Cerebellar nuclear complex (tissue), 1 donor: ENCODE measurements at places on chromosomes 7 and 10.

- no peak for DNase-seq
Measured at GRCh38 chr7:106151459-106152312, 39.6 kb upstream of the SYPL1 start.

DNA sequence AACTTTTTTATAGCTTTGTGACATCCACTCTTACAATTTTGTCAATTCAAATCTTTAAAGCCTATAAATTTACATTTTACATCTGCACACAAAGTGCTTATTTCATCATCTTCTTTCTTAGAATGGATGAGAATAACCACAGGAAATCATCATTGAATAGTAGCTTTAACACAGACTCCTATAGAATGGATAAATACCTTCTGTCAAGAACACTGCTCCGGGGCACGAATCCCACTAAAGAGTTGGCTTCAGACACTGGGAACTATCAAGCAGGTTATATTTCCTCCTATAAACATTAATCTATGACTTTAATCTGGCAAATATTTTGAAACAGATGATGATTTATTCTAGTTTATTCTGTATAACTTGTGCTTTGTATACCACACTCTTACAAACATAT is 269.7 kb upstream of the TPK1 start:
- no peak for DNase-seq

- DNase-seq: no peak
Measured at GRCh38 chr10:21614000-21614399, 80.0 kb downstream of the MLLT10 start.

- DNase-seq: no peak
Measured at GRCh38 chr10:61066661-61067344, 122.8 kb upstream of the RHOBTB1 start.

GRCh38 chr7:83455612-83456011 is 193.3 kb downstream of the SEMA3E start:
- DNase-seq: no peak

DNA sequence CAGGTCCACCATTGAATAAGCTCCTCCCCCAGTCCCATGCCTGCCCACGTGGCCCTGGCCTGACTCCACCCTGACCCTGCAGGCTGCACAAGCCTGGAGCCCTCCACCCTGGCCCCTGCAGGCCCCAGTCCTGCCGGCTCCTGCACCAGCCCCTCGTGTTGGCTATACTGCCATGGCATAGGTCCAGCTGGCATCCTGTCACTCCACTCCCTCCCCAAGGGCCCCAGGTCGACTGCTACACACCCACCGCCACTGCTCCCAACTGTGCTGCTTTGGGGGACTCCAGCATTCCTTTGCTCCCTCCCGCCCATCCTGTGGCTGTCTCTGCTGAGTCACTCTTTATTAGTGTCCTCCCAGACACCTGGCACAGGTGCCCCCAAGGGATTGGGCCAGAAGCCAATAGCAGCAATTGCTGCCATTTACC is 32.4 kb upstream of the HSPA12A start:
- no peak for DNase-seq

- DNase-seq: no peak
Measured at GRCh38 chr10:46267132-46267985, 19.4 kb upstream of the ANTXRL start.

- DNase-seq: no peak
Measured at GRCh38 chr10:48554246-48554645, 50.6 kb downstream of the ARHGAP22 start.

DNA sequence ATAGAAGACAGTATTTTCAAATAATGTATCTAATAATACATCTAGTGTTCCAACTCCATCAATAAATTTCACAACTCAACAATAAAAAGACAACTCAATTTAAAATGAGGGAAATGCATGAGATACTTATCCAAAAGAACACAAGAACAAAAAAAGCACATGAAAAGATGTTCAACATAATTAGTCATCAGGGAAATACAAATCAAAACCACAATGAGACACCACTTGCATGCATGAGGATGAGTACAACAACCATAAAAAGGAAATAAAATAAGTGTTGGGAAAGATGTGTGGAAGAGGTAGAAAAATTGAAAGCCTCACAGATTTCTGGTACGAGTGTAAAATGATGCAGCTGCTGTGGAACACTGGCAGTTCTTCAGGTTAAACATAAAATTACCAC is 111.6 kb upstream of the PTPRZ1 start:
- no peak for DNase-seq

GRCh38 chr10:59099481-59099880 is 77.0 kb upstream of the PHYHIPL start:
- DNase-seq: no peak

- no peak for DNase-seq
Measured at GRCh38 chr10:28151636-28152035, 151.2 kb downstream of the MPP7 start.

GRCh38 chr7:140983802-140984201 is 30.9 kb downstream of the MRPS33 start:
- no peak for DNase-seq

- DNase-seq: no peak
Measured at GRCh38 chr7:54898659-54899340, 120.0 kb upstream of the EGFR start.

DNA sequence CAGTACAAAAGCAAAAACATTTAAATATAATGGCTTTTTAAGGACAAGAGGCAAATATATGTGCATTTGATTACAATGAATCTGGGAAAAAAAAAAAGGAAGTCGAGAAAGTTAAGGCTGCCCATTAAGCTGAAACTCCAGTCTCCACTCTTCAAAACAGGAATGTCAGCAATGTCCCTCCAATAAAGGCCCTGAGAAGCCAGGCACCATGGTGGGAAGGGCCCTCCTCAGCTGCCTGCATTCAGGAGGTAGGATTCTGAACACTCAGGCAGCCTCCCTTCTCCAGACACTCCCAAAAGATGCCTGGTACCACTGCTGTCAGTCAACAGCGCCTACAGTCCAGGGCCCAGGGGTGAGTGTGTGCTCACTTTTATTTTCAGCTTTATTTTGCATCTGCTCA is 121.3 kb upstream of the MGMT start:
- DNase-seq: no peak

DNA sequence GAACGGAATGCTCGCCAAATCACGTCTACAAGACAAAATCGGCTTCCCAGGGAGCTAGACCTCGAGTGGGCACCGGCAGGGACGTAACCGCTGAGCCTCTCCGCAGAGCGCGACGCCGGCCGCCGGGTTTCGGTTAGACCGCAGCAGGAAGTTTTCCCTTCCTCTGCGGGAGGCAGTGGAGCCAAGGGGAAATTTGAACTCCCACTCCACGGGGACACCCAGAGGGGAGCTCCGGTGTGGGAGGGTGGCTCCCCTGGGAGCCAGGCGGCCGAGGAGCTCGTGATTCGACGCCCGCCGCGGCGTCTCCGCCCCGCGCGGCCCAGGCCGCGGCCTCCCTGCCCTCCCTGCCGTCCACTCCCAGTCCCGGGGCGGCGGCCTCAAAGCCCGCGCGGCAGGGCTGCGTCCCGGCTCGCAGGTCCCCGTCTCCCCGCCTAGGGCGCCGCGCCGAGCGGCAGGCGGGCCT is 426 bp downstream of the SYPL1 start:
- no peak for DNase-seq

- no peak for DNase-seq
Measured at GRCh38 chr7:66100408-66101050, 14.1 kb upstream of the CRCP start.

GRCh38 chr7:109532262-109532992 is 962.8 kb downstream of the DNAJB9 start:
- no peak for DNase-seq

GRCh38 chr7:43570688-43571365 is 12.1 kb upstream of the STK17A start:
- DNase-seq: no peak

- no peak for DNase-seq
Measured at GRCh38 chr10:124245191-124245590, 151.8 kb upstream of the CHST15 start.

- no peak for DNase-seq
Measured at GRCh38 chr10:35780970-35781642, 139.0 kb upstream of the FZD8 start.

- no peak for DNase-seq
Measured at GRCh38 chr7:69358163-69358821, 240.0 kb upstream of the AUTS2 start.

DNA sequence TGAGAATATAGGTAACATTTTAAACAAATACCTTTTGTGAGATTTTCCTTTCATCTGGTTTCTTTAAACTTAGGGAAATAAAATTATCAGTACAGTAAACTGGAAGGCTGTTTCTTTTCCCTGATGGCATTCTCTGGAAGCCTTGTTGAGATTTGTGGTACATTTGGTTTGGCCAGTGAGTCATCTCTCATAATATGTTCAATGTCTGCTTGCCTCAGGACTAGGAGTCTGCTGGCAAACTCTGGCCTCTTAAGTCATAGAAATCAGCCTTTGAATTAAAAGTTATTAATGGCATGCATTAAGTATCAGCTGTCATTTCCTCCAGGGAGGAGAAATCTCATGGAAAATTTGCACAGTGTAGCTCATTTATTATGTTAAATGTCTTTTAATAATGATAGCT is 316.6 kb upstream of the KIAA1217 start:
- DNase-seq: no peak

DNA sequence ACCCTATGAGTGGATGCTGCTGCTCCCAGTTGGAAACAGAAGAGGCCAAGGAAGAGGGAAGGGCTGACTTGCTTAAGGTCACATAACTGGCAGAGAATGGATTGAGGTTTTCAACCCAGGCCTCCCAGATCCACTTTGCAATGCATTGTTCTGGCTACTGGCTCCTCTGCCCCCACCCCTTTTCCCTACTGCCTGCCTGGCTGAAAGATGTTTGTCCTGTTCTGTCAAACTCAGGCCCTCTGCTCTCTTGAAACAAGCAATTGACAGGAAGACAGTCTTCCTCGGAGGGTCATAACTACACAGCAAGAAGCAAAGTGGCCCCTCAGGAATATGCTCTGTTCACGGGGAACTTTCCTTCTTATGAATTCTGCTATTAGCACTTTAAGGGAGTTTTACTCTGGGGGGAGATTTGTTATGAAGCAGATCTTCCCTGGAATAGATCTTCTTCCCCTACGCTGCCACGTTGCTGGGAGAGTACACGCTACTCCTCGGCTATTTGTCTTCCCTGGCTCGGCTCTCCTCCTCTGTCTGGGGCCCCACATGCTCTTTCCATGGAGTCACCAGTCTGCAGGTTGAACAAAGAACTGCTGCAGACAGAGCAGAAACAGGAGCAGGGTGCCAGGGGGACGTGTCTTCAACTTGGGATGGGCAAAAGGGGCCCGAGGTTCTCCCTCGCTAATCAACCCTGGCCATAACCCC is 436.1 kb downstream of the TYW1 start:
- DNase-seq: no peak

DNA sequence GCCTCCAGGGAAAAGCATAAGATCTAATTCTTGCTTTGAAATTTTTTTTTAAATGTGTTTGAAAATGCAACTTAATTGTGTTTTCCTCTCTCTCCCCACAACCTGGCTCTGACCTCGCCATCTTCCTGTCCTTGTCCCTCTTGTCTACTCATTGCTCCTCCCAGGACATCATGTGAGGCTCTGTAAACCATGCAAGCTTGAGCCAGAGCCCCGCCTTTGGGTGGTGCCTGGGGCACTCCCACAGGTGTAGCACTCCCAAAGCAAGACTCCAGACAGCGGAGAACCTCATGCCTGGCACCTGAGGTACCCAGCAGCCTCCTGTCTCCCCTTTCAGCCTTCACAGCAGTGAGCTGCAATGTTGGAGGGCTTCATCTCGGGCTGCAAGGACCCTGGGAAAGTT is 9.8 kb upstream of the CDHR1 start:
- no peak for DNase-seq

GRCh38 chr7:35003679-35004303 is 33.5 kb downstream of the DPY19L1 start:
- DNase-seq: no peak

- DNase-seq: no peak
Measured at GRCh38 chr10:81479316-81479715, 395.7 kb upstream of the NRG3 start.

GRCh38 chr7:129986600-129986999 is 33.8 kb upstream of the UBE2H start:
- DNase-seq: no peak

GRCh38 chr7:155574556-155575290 is 28.4 kb upstream of the CNPY1 start:
- no peak for DNase-seq
